Stimulated activated CD4-positive, alpha-beta T cell treated with anti-CD3 and anti-CD28 coated beads, Interleukin-1b, Interleukin-23, amount 100 ng/mL, for 1 hour (primary cell): ENCODE measurements at places on chromosomes 2 and 18.

DNA sequence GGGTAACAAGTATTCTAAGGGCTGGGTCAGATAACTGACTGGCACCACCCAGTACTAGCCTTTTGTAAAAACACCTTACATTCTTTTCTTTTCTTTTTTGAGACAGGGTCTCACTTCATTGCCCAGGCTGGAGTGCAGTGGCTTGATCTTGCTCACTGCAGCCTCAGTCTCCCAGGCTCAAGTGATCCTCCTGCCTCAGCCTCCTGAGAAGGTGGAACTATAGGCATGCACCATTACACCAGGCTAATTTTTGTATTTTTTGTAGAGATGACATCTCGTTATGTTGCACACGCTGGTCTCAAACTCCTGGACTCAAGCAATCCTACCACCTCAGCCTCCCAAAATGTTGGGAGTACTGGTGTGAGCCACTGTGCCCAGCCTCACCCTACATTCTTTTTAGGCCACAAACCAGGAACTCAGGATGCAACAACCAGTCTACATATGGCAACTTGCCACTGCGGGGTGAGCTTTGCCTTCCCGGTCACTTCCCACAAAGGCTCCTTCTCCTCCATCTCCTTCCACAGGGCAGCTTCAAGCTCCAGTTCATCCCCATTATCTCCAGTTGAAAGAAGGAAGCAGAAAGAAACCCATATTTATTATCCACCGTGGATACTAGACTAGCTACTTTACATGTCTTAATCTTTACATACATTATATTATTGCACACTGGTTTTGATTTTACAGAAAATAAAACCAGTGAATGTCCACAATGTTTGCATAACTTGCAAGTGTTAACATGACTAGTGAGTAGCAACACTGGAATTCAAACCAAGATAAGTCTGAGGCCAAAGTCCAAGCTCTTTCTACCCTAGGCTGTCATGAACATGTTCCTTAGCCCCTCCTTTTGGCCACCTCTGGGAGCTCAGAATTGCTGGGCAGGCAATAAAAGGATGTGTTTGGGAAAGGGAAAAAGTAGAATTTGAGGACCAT, 23.7 kb upstream of the AP1S3 start:
- no peak for DNase-seq

- DNase-seq: no peak
Observed at GRCh38 chr18:27017901-27018500, 152.5 kb upstream of the AQP4 start.

DNA sequence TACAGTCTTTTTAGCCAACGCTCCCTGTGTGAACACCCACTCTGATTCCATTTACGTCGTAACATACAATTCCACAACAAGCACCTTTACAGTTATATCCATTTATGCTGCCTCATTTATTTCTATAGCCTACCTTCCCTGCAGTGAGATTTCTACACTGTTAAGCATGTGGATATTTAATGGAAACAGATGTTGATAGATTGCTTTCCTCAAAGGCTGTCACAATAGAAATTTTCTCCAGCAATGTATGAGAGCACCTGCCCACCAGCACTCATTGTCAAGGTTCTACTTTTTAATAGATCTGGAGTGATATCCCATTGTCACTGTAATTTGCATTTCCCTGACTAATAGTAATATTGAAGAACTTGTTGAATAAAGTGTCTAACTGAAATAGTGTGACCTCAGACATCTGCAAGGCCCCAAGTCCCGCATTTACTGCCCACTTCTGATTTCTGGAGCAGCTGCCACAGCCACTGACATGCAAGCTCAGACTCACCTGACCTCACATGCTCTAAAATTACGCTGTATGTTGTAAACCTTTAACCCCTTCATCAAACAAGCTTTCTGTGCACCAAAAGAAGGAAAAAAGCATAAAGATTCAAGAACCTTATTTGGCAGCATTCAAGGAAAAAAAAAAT, 295.1 kb downstream of the CNTNAP5 start:
- DNase-seq: no peak

GRCh38 chr2:14127765-14128164, 504.8 kb upstream of the LRATD1 start:
- no peak for DNase-seq

DNA sequence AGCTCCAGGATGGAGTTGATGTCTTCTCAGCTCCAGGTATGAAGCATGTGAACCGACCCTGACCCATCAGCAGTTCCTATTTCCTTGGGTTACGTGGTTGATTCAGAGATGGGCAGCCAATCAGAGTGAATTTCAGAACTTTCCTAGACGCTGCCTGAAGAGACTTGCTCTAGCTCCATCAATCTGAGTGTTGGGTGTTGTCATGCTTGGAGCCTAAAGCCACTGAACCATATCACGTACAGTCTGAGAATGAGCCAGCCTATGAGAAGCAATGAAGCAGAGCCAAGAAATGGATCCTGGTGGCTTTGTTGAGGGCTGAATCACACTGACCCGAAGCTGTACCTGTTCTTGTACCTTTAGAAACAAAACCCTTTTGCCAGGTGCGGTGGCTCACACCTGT, 19.6 kb upstream of the KLF7 start:
- no peak for DNase-seq

DNA sequence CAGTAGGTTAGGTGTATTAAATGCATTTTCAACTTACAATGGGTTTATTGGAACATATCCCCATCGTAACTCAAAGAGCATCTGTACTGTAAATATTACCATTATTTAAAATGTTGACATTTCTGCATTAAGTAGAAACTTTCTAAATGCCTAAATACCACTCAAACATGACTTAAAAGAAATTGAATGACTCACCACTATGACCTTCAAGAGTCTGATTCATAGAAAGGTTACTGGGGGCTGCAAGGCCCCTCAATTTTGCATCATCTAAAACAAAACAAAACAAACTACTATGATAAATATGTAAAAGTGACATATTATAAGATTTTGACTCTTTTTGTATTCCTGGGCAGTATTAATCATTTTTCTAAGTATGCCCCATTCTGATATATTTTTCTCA, 7.6 kb downstream of the WDR35 start:
- DNase-seq: no peak

DNA sequence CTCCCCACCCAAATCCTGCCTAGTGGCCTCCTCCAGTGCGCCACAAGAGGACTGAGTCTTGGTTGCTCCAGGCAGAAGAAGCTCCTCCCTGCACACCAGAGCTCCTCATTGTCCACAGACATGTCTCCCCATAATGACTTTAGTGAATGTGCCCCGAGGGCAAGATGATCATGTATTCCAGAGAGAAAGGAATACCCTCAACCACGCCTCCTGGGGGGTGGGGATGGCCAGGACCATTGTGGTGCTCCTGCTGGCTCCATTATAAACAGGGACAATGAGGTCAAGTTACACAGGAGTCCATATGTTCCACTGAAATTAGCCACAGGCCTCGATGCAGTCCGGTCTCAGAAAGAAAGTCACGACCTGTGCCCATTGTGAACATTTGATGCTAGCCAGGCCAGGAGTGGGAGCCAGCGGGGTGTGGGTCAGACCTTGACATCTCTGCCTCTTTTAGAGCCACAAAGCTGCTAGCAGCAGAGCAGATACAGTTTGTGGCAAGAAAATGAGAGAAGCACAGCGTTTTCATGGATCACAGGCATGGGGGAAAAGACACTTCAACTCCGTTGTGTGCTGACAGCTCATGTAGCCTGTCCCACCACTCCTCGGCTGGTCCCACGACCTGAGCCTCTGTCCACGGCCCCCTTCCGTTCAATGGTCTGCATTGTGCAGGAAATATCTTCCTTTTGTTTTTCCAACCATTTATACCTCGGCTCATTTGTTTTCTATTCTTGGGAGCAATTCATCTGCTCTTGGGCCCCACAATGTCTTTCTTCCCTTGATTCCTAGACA, 70.7 kb upstream of the FZD7 start:
- DNase-seq: no peak

- peak; percentile 27 for DNase-seq
Observed at GRCh38 chr2:86623043-86623493, 597 bp downstream of the RNF103 start.

DNA sequence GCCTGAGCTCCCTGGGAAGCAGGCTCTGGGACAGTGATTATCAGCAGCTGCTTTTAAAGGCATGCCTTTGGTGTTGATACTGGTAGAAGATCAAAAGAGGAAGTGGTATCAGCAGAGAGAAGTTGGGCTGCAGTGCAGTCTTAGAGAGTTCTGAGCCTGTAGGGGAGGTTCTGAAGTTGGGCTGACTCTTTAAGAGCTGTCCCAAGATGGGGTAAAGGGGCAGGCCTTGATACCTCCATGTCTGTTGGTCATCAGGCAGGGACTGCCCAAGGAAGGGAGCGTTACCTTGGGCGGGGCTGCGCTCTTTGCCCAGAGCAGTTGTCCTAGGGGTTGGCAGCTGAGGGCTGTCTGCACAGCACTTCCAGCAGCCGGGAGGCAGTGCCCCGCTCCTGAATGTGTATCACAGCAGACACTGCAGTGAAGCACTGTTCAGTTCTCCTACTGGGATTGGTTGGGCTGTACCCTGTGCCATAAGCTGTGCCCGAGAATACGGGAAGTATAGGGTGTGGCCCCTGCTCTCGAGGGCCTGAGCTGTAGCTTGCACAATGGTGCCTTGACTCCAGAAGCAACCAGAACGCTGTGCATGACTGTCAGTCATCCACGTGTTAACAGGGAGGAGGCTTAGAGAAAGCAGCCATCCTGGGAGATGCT, 177.0 kb downstream of the CTIF start:
- no peak for DNase-seq

GRCh38 chr2:47274054-47274782, 119.1 kb upstream of the STPG4 start:
- DNase-seq: no peak

GRCh38 chr2:65026154-65026553, 30.1 kb upstream of the CEP68 start:
- DNase-seq: no peak

DNA sequence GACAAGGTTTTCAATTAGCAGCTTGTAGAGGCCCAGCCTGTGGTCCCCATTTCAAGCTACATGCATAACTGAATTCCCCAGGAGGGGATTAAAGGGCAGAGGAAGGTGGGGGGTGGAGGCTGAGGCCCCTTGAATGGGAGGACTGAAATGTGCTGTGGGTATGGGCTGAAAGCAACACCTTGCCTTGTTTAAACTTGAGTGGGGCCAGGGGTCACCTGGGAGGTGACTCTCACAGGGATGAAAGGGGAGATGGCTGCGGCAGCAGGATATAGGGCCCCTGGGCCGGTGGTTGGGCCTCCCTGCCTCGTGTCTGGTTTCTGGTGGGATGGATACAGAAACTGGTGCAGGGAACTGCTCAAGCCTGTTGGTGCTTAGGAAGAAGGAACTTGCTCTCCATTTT, 225.9 kb upstream of the SPRED2 start:
- DNase-seq: no peak

DNA sequence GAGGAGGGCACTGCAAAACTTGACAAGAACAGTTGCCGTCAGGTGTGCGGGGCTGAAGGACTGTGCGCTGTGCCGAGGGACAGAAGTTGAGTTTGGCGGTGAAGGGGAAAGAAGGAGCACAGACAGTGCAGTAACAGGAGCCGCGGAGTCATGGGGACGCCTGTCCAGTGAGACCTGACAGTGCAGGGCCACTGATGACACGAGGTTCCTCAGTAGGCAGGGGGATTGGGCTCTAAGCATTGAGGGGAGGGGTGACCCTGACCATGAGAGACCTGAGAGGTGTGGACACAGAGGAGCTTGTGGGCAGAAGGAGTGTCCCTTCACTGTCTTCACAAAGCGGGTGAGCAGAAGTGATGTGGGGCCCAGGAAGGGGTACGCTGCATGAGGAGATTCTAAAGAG, 104.8 kb downstream of the MTCL1 start:
- no peak for DNase-seq

- no peak for DNase-seq
Observed at GRCh38 chr2:9781252-9781651, 62.0 kb upstream of the TAF1B start.

- no peak for DNase-seq
Observed at GRCh38 chr2:38386377-38386776, 9.3 kb upstream of the ATL2 start.

- DNase-seq: no peak
Observed at GRCh38 chr18:58612315-58613055, 16.4 kb downstream of the ALPK2 start.

DNA sequence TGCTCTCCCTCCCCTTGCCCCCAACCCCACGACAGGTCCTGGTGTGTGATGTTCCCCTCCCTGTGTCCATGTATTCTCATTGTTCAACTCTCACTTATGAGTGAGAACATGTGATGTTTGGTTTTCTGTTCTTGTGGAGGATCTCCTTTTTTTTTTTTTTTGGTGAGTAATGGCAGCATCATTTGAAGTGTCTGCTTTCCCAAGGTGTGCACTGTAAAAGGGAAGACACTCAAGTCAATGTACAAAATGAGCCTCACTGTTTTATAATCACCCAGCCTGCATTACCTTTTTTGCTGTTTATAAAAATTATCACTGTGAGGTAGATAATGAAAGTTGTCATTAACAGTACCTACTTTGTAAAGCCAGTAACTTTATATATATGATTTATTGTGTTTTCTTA, 56.9 kb downstream of the INSIG2 start:
- DNase-seq: no peak

- DNase-seq: no peak
Observed at GRCh38 chr2:173656086-173656485, 301.4 kb downstream of the CDCA7 start.

- DNase-seq: no peak
Observed at GRCh38 chr18:63017076-63017475, 301.7 kb downstream of the PHLPP1 start.

DNA sequence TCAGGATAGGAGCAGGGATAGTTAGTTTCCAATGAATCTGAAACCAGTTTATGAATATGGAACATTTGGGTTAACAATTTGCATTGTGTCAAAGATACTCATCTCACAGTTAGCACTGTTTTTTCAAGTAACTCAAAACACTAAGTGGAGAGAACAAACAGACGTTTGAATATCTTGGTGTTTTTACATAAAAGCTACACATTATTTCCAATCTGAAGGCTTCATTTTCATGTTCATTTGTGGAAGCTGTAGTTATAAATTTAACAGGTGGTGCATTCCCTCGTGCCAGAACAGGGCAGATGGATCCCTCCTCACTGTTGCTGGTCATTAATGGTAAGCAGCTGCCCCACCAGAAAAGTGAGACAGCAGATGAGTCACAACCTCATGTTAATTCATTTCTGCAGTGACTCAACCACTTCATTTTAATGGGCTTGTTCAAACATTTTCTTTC, 286.9 kb downstream of the TMX3 start:
- no peak for DNase-seq
